CD4-positive, alpha-beta memory T cell (primary cell): ENCODE measurements at places on chromosomes 1 and 21. TPM values are rescaled to one million over a fixed set of nuclear protein-coding genes. Genes with fewer than 3 reads are reported as not detected.

DNA sequence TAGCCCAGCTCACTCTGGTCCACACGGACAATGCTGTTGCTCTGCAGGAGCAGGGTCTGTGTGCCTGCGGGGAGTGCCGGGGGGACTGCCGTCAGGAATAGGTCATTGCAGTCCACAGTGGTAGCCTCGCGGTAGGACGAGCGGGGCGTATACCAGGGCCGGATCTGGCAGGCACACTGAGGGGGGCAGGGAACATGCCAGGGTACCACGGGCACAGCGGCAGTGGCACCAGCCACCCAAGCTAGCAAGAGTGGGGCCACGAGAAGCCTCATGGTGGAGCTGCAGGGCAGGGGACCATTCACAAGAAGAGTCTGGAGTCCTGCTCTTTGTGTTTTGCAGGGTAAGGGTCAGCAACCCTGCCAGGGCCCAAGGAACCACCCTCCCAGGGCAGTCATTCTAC is 65.8 kb downstream of the LRRN2 start:
- no peak for DNase-seq

Gene IGSF3
- total RNA-seq, result 0.06 TPM

- DNase-seq, result no peak
Observed at GRCh38 chr1:28804071-28804470, 7.9 kb upstream of the OPRD1 start.

Gene VASH2
- not detected for total RNA-seq

GRCh38 chr21:17901458-17902079 is 82.4 kb upstream of the C21orf91 start:
- no peak for DNase-seq

- no peak for DNase-seq
Observed at GRCh38 chr1:181081395-181081794, 7.1 kb upstream of the IER5 start.

DNA sequence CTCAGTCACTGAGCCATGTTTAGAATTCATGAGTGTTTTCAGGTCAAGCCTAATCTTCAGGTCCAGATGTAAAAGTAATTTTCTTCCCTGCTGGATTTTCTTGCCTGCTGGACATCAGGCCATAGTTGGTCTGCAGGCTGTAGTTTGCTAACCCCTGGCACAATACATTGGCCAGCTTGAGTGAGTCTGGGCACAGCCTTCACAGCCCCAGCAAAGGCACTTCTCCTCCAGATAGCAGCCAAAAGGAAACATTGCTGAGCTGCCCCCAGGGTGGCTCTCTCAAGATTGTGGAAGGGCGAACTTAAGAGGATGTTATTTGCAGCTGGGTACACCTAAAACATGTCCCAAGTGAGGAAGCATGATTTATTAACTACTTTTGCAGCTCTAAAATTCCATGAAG is 126.8 kb downstream of the PIK3R3 start:
- no peak for DNase-seq

Gene MASP2
- not detected for total RNA-seq

Gene S100A9
- total RNA-seq, result 7.7 TPM

- DNase-seq, result no peak
Observed at GRCh38 chr1:247386217-247386616, 29.8 kb upstream of the NLRP3 start.

DNA sequence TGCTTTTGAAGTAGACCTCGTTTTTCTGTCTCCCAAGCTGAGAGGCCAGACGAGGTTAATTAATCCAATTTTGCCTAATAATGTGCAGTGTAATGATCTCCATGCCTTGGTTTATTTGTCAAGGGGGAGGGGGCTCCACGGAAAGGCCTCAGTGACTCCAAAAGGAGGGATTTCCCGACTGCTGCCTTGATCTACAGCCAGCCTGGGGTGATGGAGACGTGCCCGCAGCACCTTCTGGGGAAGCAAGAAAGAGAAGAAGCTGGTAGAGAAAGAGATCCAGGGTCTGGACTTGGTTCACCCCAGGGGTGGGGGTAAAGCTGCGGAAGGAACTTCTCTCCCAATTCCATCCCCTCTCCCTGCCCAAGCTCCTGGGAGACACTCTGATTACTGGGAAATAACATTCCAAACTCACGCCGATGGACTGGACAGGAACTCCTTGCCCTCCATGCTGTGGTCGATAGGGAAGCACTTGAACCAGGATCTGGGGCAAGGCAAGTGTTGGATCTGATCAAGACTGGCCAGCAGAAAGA is 44.1 kb upstream of the SIM2 start:
- DNase-seq, result no peak

GRCh38 chr1:64508629-64509028 is 38.7 kb downstream of the CACHD1 start:
- DNase-seq, result no peak

DNA sequence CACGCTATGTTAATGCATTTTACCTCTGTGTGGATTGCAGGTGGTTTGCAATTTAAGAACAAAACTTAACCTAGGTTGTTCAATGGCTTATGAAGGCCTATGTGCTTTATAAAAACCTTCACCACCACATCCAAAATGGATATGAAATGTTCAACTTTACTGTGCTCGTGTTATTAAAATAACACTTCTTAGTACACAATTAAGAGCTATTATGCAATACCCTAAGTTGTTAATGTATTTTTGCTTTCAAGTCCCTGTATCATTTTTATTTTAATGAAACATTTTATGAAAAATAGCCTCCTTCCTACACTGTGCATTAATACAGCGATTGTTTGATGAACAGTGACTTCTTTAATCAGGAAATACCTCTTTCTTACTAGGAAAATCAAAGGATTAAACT is 12.0 kb downstream of the NCAM2 start:
- DNase-seq, result no peak

Gene TCHH
- 0.06 TPM for total RNA-seq

DNA sequence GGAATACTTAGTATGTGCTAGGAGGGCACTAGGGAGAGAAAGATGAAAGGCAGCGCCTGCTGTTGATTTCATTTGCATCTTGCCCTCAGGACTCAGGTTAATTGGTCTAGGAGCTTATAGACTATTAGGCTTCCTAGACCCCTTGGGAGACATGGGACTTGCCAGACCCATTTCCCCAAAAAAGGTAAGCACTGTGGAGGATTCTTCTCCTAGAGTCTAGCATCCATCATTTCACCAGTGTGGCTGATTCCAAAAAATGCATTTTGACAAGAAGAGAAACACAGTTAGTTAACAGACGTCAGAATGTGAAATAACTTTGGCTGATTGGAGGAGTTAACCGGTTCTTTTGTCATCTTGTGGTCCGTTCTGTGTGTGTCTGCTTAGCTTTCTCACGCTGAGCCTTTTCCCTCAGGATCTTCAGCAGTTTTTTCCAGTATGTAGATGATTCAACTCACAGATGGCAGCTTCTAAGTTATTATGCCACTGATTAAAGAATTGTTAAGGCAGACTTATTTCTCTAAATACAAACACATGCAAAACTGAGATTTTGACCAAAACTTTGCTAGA is 108.8 kb downstream of the KIF26B start:
- no peak for DNase-seq

GRCh38 chr1:94496076-94496755 is 45.3 kb downstream of the F3 start:
- no peak for DNase-seq

DNA sequence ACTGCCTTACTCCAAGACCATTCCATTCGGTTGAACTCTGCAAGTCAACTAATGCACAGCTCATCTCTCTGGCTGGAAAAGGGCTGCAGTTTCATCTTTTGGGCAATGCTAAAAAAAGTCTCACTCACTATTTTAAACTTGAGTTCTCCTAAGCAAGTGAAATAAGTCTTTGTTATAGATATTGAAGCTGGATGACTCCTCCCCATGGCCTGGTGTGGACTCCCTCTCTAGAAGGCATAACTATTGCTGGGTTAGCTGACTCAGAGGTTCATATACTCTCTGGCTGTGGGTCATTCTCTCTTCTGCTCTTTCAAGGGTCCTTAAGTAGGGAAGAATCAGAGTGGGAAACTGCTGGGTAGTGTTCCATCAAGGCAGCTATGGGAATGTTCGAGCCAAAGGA is 88.0 kb downstream of the XCL2 start:
- DNase-seq, result no peak

DNA sequence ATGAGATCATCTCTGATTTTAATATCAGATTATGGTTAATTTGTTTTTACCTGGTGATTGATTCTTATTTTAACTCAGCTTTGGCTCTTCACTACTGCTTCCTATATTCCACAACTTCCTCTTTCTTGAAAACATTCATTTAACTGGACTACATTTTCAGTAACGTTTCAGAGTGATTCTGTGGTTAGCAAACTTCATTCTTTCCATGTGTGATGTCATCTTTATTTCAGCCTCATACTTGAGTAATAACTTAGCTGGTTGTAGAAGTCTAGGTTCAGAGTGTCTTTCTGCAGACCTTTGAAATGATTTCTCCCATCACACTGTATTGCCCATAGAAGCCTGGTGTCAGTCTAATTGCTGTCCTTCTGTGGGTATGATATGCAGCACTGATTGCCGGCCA is 36.0 kb upstream of the SLC35F3 start:
- DNase-seq, result no peak

Gene NUDT4B
- 0.86 TPM for total RNA-seq

DNA sequence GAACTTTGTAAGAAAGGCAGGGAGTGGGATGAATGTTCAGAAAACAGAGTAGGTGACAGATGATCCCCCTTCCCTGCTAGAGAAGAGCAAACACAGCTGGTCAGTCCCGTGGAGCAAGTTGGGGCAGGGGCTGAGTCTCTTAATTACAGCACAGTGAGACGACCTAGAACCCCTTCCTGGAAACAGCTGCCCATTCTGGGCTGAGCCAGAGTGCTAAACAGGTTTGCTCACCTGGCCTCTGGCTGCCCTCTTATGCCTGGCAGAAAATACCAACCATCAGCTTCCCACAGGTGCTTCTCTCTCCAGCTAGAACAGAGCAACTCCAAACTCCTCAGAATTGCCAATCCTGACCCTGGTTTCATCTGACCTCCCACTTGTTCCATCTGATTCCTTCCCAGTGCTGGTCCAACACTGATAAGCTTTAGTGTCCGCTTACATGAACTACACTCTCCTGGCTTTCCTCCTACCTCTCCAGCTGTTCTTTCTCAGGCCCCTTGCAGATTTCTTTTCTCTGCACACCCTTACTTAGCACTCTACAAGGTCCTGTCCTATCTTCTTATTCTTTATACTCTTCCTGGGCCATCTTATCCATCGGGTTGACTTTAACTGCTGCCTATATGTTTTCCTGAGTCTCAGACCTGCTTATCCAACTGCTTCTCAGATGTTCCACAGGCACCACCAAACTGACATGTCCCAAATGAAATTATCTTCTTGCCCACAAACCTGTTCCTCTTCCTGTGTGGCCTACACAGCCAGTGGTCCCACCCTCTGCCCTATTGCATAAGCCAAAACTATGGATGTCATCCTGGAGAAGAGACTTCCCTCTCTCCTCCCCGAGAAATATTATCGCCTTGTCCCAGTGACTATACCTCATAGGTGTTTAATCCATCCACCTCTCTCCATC is 22.6 kb upstream of the COL9A2 start:
- no peak for DNase-seq

Gene TPTE
- not detected for total RNA-seq

Gene GIPC2
- 0.28 TPM for total RNA-seq

DNA sequence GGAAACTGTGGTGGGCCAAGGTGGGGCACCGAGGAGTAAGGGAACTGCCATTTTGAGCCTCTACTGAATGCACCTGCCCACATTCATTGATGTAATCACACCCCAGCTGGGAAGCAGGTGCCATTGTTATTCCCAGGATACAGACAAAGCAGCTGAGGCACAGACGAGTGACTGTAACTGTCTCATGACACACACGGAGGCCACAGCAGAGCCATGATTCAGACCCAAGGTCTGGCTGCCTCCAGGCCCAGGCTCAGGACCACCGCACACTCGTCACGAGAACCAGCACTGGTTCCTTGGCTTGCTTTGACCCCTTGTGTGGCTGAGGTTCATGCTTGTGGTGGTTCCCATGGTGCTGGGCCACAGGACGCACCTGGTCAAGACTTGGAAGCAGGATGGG is 45.6 kb upstream of the CLIC4 start:
- DNase-seq, result no peak

GRCh38 chr1:8571200-8571984 is 246.0 kb downstream of the RERE start:
- DNase-seq, result no peak

- DNase-seq, result peak; percentile 43
Observed at GRCh38 chr1:174769961-174770549, 229.7 kb upstream of the CACYBP start.

- DNase-seq, result no peak
Observed at GRCh38 chr1:159746666-159747065, 32.3 kb upstream of the CRP start.

DNA sequence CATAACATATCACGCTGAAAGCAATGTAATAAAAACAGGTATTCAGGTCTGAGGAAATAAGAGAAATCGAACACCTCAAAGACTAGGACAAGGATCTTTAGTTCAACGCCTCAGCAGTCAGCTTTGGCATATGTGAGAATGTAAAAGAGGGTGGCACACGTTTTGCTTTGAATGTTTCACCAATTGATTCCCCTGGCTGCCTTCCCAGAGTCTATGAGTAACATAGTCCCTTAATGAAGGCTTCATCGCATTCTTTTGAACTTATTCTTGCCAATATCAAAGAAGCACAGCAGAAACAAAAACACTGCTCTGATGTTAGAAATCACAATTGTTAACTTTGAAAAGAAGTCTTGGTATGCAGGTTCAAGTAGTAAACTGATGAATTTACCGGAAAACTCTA is 764.8 kb downstream of the ADGRL2 start:
- no peak for DNase-seq

Gene FLG2
- total RNA-seq, result not detected

DNA sequence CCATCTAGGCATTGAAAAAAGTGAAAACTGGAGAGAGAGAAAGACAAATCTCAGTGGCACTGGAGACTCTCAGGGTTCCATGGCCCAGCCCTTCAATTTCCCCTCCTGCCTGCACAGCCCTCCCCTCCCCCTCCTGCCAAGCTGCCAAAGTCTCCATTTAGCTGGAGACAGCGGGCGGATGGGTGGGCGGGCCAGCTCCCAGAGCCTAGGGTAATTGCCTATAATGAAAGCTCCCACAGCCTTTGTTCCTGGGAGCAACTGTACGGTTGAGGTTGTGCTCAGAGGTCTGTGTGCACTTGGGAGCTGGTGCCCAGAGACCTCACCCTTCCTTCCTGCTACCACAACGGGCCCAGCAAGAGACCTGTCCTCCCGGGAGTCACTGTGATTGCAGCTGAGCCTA is 89.6 kb downstream of the NAV1 start:
- no peak for DNase-seq

Gene RNU1-1
- 3,010 TPM for total RNA-seq

DNA sequence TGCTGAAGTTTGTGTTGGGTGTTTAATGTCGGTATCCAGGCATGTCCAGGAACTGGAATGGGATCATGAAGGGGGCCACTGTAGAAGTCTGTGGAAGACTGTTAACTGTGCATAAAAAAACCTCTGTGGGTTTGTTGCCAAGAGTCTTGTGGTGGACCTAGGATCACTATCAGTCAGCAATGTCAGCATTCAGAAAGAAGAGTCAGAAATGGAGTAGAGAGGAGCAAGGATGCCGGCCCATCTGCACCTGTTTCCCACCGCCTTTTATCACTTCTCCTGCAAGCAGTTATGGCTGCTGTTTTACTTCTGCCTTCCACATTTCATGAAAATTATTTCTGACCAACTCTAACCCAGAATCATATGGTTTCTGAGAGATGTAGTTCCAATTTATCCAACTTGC is 36.7 kb downstream of the CLCA4 start:
- DNase-seq, result no peak

Gene LHX8
- not detected for total RNA-seq

Gene CLCA4
- not detected for total RNA-seq

Gene OR2M3
- total RNA-seq, result not detected
